ENCODE measurements at places on chromosomes 6 and 20. TPM values are rescaled to one million over a fixed set of nuclear protein-coding genes. Genes with fewer than 3 reads are reported as not detected.
A peak's percentile ranks its signal among the peaks of the same experiment; 100 is the strongest.

MOCS1 gene
- total RNA-seq: 26.2 TPM

SLC22A1 gene
- 0.38 TPM for total RNA-seq

ENPP5 gene
- total RNA-seq: 6.9 TPM

PTCRA gene
- total RNA-seq: not detected

FNDC1 gene
- total RNA-seq: 1.6 TPM

C20orf202 gene
- total RNA-seq: not detected

DLK2 gene
- total RNA-seq: not detected

VNN1 gene
- total RNA-seq: 1.1 TPM

CST1 gene
- total RNA-seq: not detected

PNLDC1 gene
- total RNA-seq: not detected

GRCh38 chr6:85115876-85116275 is 334.0 kb upstream of the NT5E start:
- DNase-seq: no peak

DNA sequence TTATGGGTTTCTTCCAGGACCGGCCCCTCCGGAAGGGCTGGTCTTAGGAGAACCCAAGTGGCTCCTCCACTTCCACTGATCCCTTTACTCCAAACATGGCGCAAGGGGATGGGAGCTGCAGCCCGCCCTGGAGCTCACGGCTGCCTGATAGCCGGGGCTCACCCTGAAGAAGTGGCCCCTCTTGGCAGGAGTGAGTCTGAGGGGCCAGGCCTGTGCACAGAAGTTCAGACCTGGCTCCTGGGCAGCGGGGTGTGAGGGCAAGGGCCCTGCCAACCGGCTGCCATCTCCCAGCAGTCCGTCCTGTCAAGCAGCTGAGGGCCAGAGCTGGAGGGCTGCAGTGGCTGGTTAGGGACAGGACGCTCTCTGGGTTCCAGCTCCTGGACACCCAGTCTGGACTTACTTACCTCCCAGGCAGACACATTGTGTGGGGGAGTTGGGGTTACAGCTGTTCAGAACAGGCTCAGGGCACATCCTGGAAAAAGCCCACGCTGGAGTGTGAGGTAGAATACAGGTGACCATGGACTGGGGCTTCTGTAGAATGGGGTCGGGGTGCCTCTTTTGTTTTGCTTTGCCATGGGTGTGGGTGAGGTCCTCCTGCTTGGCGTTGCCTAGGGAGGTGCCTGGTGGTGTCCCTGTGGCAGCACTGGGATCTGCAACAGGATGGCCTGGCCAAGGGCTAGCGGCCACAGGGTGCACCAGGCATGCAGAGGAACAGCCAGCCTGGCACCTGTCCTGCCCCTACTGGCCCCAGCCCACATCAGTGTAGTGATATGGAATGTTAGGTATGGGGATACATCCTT is 88.4 kb downstream of the ASXL1 start:
- DNase-seq: no peak

- peak; percentile 27 for DNase-seq
These were observed 214.3 kb upstream of the MARCKS start for GRCh38 chr6:113642714-113643406.

DNA sequence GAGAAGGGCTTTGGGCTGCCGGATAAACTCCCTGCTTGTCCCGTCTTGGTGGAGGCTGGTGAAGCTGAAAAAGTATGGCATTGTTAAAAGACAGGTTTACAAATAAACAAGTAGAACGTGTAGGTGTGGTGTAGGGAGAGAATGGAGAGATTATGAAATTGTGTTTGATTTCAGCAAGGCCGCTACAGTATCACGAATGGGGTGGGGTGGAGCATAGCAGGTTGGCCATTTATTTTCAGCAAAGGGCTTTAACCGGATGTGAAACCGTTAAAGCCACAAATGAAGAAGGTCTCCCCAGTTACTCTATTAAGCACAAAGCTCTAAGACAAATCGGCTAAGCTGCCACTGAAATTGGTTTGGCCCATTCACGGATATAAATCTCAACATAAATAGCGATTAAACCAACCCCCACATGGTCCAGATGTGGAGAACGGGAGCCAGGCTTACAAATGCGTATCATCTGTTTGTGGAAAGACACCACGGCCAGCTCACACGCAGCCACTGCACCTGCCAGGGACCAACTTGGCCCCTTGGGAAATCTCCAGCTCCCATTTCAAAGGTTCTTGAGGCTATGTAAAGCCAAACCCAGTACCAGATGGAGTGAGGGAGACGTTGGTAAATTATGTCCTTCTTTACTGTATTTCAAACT is 94.0 kb downstream of the ZMYND8 start:
- no peak for DNase-seq

DNA sequence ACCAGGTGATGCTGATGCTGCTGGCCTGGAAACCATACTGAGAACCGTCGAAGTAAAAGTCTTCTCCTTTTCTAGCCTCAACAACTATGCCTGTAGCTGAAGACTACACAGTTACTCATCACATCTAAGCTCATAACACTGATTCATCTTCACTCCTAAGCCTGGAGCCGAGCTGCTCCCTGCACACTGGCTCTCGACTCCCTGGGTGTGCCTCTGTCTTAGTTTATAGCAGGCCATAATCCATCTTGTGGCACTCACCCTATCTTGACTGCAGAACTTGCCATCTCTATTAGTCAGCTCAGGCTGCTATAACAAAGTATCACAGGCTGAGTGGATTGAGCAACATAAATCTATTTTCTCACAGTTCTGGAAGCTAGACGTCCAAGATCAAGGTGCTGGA is 191.0 kb downstream of the UNC5CL start:
- DNase-seq: no peak

- DNase-seq: no peak
These were observed 142.8 kb downstream of the DLL1 start for GRCh38 chr6:170147832-170148708.

DNA sequence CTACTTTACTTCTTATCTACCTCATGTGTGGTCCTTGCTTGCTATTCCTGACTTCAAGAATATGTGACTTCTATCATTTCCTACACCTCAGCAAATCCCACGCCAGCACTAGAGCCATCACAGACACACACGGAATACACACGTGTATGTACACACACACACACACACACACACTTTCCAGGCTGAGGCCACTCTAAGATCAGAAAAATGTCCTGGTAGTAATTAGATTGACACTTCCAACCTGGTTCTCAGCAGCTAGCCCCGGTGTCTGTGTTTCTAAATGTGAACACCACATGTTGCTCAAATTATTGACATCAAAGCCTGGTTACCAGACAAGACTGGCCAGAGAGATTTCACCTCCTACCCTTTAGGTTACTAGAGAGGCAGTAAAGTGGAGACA is 54.1 kb upstream of the SASH1 start:
- no peak for DNase-seq

DNA sequence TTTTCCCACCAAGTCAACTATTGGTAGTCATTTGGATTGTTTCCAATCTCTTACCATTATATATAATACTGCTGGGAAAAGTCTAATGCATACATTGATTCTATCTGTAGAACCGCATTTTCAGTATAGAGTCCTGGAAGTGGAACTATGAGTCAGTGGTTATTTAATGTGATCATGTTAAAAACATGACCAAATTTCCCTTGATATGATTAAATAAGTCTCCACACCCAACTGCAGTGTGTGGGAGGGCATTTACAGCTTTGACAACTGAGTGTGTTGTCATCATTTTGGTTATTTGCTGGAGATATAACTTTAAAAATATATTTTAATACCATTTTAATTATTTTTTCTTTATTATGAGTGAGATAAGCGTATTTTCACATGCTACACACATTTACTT is 1027.6 kb downstream of the EYS start:
- DNase-seq: no peak

GRCh38 chr6:150201772-150202329 is 59.0 kb downstream of the PPP1R14C start:
- no peak for DNase-seq

DNA sequence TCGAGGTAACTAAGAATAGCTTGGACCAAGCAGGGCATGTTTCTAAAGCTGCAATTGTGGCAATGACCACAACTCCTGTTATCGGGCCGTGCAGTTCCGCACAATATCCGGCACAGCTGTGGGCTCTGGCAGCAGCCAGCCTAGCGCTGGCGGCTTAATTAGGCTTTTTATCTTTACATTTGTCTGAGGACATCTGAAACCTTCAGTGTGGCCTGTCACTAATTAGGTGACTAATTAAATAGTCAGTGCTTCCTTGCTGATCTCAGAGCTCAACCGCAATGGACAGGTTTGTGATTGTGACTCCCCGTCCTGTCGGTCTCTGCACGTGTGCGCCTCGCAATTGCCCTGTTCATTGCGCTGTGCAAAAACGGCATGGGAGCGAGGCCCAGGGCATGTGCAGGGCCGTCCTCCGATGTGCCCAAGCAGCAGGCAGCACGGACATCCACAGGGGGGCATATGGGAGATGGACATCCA is 134.8 kb upstream of the INSM1 start:
- DNase-seq: no peak

- DNase-seq: no peak
These were observed 28.3 kb downstream of the MAS1 start for GRCh38 chr6:159919011-159919511.

GRCh38 chr6:71468841-71469700 is 180.5 kb downstream of the OGFRL1 start:
- peak; percentile 21 for DNase-seq

DNA sequence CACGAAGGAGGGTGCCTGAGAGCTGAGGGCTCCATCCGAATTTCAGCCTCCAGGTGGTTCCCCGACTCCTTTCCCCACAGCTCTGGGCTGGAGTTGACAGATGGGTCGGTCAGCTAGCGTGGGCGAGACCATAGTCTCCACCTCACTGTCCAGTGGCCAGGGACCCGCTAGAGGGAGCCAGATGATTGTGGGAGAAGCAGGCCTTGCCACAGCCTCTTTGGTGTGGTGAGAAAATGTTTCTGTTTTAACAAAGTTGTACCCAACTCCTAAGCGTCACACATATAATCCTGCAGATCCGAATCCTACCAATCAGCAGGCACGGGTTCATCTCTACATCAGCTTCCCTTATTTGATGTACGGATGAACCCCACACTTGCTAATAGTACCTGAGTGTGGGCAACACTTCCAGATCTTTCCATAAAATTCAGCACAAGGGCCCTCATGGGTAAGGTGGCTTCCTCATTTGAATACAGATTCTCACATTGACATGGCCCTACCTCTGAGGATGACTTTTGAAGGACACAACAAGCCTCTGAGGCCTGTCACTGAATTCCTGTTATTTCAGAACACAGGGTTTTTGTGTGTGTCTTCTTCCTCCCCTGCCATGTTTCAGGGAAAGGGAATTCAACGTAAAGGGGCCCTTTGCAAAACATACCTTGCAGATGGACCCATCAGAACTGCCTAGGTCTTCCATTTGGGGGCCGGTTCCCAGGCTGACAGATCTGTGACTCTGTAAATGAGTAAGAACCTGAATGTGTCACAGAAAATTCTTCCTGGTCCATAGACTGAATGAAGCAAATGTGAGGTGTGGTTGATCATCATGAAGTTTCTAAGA is 103.2 kb upstream of the DUSP22 start:
- DNase-seq: peak; percentile 90

GRCh38 chr20:46568570-46569129 is 18.2 kb upstream of the OCSTAMP start:
- peak; percentile 91 for DNase-seq

- no peak for DNase-seq
These were observed 17.8 kb downstream of the BTBD3 start for GRCh38 chr20:11935212-11936154.

DNA sequence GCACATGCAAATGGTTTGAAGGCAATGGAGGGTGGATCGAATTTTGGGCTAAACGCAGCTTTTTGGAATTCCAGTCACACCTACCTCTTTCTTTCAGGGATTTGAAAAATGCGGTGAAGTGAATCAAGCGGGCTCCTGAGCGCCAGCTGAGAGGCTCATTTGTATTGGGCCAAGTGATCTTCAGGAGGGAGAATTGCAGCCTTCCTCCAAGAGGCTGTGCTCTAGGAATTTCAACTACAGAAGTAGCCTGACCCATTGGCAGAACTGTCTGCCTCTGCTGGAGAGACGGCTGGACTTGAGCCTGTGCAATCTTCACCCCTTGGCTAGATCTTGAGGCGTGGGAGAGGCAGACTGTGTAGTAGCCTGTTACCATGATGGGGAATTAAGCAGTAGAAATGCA is 5.7 kb upstream of the TIAM2 start:
- DNase-seq: no peak

- no peak for DNase-seq
These were observed 12.9 kb downstream of the IPCEF1 start for GRCh38 chr6:154343473-154344308.

- DNase-seq: no peak
These were observed 75.2 kb upstream of the ARID1B start for GRCh38 chr6:156701966-156702365.

DNA sequence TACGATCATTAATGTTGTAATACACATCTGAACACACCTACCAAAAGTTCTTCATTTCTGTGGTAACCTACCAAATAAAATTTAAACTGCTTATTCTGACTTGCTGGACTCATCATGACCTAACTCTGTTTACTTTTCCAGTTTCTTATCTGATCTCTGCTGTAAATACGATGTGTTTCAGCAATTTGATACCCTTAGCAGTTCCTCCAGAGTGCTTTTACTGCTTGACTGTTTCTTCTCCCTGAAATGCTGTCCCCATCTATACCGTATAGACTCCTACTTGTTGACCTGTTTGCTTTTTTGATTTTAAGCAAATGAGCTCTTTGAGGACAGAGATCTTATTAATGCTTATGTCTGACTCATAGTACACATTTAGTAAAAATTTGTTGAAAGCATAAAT is 119.5 kb downstream of the SCAF8 start:
- DNase-seq: no peak

- no peak for DNase-seq
These were observed at the start of gene GABRR1 for GRCh38 chr6:89217299-89217910. Gene GABRR1 (minus strand): TSS chr6:89217358. CDS start chr6:89217322, 36 bp downstream.

DNA sequence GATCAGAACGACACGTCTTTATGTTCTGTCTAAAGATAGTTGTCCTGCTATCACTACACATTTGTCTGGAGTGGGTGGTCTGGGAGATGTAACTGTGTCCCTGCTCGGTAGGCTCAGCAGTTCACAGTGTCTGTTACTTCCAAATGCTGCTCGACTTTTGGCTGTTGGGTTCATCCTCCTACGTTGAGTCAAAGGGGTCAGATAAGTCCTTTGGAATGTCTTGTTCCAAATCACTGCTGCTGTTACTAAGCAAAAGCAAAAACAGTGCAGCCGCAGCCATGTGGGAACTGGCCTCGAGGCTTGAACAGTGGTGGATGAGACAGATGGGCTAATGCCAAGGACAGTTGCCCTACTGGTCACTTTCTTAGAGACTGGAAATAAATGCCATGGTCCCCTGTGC is 272.2 kb upstream of the MAP3K7 start:
- no peak for DNase-seq

DNA sequence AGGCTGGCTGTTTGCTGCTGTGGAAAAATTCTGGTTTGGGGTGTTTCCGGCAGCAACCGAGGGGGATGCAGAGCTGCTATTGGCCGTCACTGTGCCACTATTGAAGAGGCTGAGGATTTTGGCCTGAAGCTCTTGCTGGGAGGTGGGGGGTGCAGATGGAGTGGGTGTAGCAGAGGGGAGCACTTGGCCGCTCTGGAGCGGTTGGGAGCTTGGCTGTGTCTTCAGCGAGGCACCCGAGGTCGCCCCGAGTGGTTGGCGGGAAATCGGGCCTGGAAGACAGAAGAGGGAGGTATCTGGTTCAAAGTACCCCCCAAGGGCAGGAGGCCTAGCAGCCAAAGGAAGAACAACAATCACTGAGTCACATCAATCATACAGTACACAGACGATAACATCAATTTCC is 27.1 kb downstream of the NCOA5 start:
- DNase-seq: no peak
